ENCODE measurements at places on chromosomes 3 and 15. TPM values are rescaled to one million over a fixed set of nuclear protein-coding genes. Genes with fewer than 3 reads are reported as not detected.

The OR5H6 gene
- total RNA-seq = not detected

The ITIH1 gene
- total RNA-seq = 0.18 TPM

The TUSC7 gene
- not detected for total RNA-seq

GRCh38 chr3:128867200-128868125, 12.0 kb upstream of the ACAD9 start:
- DNase-seq = no peak

DNA sequence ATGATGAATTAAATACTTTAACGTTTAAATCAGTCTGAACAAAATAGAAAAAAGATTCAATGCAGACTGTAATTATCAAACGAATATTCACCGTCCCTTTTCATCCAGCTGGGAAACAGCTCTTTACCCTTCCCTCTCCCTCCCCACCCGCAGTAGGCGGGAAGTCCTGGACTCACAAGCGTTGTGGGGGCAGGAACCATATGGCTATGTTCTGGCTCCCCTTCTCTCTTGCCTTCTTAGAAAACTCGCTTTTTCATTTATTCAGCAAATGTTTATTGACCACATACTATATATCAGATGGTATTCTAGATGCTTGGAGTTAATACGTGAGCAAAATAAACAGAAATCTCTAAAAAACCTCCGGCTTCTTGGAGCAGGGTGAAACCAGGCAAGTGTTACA, 715 bp upstream of the SCAPER start:
- DNase-seq = no peak

- DNase-seq = no peak
These were observed 933.9 kb downstream of the NSUN3 start for GRCh38 chr3:94996743-94997142.

The ARNT2 gene
- 0.26 TPM for total RNA-seq

The ERICH6 gene
- total RNA-seq = not detected

DNA sequence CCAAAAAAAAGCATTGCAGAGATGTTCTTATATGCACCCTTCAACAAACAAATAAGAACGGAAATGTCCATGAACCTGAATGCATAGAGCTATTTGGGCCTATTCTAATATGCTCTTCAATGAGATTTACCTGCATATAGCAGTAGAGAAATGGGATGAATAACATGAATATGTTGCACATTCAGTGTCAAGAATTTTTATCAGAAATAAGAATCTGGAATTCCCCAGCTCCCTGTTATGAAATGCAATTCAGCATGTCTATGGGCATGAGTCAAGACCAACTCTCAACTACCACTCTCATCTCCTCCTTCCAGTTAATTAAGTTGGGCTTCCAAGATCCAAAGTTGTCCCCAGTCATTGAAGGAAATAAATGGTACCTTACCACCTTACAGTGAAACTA, 133.7 kb upstream of the ALCAM start:
- no peak for DNase-seq

DNA sequence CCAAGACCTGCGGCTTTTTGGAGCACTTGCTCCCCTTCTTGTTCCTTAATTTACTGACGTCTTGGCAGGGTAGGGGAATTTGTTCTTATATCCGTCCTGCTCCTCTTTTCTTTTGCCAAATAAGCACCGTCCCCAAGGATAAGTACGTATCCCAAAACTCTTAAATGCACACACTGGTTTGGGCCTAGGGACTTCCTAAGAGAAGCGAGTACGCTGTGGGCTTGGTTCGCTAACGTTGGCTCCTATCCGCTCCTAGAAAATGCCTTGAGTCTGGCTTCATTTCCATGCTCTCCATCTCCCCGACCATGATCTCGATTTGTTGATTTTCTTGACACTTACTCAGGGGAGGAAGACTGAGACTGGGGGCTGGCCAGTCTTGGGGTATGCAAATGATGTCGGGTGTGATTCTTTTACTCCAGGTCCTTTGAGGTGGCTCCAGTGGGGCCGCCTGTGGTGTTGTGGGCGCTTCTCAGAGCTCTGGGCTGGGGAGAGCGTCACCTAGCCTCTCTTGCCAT, 1.3 kb downstream of the MYRIP start:
- DNase-seq = no peak

DNA sequence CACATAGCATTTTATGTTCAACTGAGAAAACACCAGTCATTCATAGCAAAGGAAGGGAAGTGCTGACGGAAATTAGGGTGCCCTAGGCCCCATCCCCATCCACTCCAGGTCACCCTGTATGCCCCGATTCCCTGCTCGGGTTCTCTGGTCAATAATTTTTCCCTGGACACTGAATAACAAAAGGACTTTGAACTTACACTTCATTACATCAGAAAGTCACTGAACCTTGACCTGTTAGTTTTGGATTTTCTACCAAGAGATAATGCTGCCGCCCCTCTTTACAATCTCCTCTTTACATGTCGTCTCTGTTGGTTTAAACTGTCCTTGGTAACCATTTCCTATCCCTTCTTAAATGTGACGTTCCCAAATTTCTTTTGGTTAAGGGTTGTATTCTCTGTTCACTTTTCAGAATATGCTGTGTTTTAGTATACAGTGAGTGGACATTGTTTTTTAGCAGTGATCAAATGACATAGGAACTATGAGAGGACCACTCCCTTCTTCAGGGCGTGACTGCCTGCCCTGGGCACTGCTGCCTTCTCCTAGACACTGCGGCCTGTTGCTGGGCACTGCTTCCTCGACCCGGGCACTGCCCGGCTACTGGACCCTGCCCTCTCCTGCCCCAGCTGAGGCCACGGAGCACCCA, 13.6 kb upstream of the AHSG start:
- DNase-seq = no peak
